ENCODE measurements at places on chromosomes 7 and 10. TPM values are rescaled to one million over a fixed set of nuclear protein-coding genes. Genes with fewer than 3 reads are reported as not detected.

Gene IGFBP1
- not detected for total RNA-seq

Gene DYNC1I1
- not detected for total RNA-seq

Gene SPDYE9
- not detected for total RNA-seq

Gene HKDC1
- total RNA-seq, result 0.62 TPM

Gene TET1
- 0.69 TPM for total RNA-seq

Gene IFIT1
- total RNA-seq, result 0.79 TPM

Gene LAMB4
- total RNA-seq, result not detected

Gene SNX10
- 41.8 TPM for total RNA-seq

Gene CUEDC2
- 78.7 TPM for total RNA-seq

Gene CLDN3
- not detected for total RNA-seq

Gene CHST3
- total RNA-seq, result 0.38 TPM

Gene PKD1L1
- total RNA-seq, result 0.35 TPM

Gene SEM1
- 31.1 TPM for total RNA-seq

Gene STRIP2
- total RNA-seq, result 73.5 TPM

Gene PAOX
- 12.4 TPM for total RNA-seq

Gene TACC2
- 0.19 TPM for total RNA-seq

Gene ALOX5
- 4.0 TPM for total RNA-seq

Gene ATE1
- total RNA-seq, result 26.6 TPM

Gene HACD1
- total RNA-seq, result 4.2 TPM

Gene SPDYE18
- total RNA-seq, result 0.63 TPM

Gene PRF1
- 102 TPM for total RNA-seq

Gene TFPI2
- total RNA-seq, result 0.34 TPM

Gene GSDME
- total RNA-seq, result 19.3 TPM

Gene CCDC126
- 7.9 TPM for total RNA-seq

Gene CC2D2B
- not detected for total RNA-seq

Gene PIP
- not detected for total RNA-seq

Gene ANKRD30A
- not detected for total RNA-seq

Gene PLPP4
- total RNA-seq, result not detected

Gene MAGI2
- total RNA-seq, result 0.31 TPM

Gene OR2A5
- total RNA-seq, result not detected

Gene ACTR3C
- 13.0 TPM for total RNA-seq

Gene HOXA11
- total RNA-seq, result 0.09 TPM

Gene FASTK
- total RNA-seq, result 59.8 TPM

Gene VSTM4
- total RNA-seq, result 0.25 TPM

Gene LHFPL3
- total RNA-seq, result not detected

Gene BMPER
- total RNA-seq, result not detected
